ENCODE measurements at places on chromosomes 12 and 14.

GRCh38 chr12:116964054-116965050 lies 53.6 kb downstream of the FBXW8 start:
- peak; percentile 16 for DNase-seq

DNA sequence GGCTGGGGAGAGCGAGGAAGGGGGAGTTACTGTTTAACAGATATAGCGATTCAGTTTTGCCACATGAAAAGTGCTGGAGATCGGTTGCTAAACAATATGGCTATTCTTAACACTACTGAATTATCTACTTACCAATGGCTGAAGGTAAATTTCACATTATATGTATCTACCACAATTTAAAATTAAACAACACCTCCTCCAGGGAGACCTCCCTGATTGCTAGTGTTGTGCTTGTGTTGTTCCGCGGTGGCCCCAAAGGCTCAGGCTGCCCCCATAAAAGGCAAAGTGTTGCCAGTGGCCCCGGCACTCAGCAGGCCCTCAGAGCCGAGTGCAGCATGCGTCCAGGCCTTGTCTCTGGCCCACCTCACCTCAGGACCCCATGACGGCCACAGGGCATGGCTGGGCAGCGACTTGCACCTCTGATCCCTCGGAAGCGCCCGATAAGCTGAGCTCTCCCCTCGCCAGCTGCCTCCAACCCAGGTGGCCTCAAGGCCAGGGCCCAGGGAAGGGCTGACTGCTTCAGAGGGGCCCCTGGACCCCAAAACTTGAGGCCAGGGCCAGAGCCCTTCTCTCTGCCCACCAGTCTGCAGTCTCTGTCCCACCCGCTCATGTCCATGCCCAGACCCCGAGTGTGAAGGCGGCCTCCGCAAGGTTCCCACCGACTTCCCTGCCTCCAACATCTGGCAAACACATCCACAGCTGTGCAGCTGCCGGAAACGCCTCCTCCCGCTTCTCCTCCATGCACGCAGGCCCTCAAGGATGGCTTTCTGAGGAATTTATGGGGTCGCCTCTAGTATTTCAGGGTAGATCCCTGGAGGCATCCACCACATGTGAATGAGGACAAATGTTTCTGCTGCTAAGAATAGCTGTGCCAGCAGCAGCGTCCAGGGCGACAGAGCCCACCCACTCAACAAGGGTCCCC lies 60.0 kb downstream of the NCOR2 start:
- no peak for DNase-seq

DNA sequence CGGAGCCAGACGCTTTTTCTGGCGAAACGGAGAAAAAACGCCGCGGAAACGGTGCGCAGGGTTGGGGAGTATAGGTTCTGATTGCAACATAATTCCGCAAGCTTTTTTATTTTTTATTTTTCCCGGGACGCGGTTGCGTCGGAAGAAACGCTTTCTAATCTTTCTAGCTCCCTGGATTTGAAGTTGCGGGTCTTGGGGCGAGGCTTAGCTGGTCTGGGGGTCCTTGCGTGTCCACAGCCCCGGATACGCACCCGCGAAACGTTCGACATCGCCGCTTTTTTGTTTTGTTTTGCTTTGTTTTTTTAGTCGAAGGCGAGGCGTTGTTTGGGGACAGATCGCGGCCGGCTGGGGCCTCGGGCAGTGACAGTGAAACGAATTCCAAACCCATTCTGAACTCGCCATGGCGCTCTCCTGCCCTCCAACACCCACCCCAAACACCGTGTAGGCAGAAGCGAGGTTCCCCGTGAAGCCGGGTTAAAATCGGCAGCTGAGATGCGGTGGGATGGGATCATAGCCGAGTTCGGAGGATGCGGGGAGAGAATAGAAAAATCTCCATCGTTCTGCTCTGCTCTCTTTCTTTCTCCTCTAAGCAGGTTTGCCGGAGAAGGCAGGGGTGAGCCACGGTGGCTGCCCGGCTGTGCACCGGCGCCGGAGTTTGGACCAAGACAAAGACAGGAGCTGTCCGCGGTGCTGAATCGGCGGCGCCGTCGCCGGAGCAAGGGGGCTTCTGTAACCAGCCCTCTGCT lies 8.1 kb upstream of the LHX5 start:
- DNase-seq: no peak

DNA sequence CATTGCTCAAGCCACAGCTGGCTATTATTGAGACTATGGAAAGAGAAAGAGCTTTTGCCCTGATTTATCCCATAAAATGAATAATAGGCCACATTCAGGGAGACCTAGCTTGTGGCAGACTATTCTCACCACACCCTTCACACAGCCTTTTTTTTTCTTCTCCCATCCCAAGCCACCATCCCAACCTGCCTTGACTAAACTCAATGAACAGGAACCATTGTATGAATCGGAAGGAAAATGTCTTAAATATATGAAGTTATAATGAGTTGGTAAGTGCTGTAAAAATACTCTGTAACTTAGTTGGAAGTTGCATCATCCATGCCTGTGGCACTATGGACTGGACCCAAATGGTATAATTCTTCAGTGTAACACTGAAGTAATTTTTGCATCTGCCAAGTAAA lies 338.4 kb downstream of the RAD51B start:
- no peak for DNase-seq

DNA sequence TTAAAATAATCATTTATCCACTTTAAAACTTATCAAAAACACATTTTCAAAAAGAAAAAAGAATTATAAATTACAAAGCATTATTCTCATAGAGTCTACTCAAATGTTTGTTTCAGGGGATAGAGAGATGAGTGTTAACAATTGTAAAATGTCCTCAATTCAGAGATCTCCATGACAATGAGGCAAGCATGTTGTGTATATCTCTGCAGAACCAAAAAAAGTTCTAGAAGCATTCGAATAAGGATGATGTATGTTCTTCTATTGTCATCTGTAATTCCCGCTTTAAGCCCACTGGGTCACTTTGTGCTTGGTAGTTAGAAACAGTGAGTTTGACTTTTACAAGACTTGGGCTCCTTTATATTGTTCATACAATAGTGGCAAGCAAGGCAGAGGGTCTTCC lies 73.6 kb upstream of the CCDC198 start:
- DNase-seq: no peak
